ENCODE measurements at places on chromosomes 1 and 21.

DNA sequence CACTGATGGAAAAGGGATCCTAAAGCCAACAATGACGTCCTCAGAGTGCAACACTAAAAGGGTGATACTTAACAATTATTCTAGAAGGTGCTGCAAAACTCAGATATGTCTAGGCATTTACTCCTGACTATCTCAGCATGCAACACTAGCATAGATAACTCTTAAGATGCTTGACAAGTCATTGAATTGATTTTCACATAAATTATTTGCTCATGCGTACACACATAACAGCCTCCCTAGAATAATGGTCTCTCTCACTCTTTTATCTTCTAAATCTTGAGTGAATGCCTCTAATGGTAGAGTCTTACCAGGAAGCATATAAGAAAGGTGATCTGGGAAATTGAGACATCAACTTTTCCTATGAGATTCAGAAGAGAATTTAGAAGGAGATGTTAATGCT lies 1283.7 kb downstream of the MRPL39 start:
- DNase-seq = no peak

GRCh38 chr1:34929497-34929852 lies at the start of gene DLGAP3:
Gene DLGAP3, minus strand, starts transcription at chr1:34929650. Its CDS starts 24,267 bp downstream, at chr1:34905383.
- peak; percentile 43 for DNase-seq

DNA sequence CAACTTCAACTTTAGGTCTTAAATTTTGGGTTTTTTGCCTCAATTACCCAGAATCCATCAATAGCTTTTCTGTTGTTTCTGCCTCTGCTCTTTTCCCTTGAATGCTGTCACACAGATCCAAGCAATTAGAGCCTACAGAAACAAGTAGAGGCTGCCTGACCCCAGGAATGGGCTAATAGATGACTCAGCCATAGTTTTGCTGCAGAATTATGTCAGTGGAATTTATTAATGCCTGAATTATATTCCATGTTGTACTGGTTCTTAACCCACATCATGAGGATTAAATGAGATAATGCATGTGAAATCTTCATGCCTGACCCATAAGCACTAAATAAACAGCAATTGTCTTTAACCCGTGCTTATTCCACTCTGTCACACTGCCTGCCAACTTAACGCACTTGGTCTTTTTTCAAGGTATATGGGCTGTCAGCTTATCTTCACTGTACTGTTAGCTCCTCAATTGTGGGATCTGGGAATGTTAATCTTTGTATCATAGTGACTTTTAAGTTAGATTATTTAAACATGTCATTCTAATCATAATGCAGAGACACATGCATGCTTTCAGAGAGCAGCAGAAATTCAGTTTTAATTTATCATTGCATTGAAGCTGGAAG lies 213.3 kb downstream of the ROR1 start:
- no peak for DNase-seq

DNA sequence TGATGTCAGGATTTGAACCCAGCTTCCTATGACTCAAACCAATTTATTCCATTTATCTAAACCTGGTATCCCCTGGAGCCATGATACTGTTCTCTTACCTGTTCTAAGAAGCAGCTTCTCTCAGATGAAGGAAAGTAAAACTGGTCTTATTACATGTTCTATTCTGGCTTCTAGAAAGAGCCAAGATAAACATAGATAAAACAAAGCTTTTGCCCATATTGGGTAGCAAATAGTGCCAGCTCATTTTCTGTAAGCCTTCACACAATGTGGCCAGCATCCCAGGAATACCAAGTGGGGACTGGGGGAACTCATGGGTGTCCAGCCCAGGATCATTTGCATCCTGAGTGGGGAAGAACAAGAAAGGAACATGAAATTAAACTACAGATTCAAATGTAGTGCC lies 53.5 kb upstream of the EPHA8 start:
- DNase-seq = no peak

DNA sequence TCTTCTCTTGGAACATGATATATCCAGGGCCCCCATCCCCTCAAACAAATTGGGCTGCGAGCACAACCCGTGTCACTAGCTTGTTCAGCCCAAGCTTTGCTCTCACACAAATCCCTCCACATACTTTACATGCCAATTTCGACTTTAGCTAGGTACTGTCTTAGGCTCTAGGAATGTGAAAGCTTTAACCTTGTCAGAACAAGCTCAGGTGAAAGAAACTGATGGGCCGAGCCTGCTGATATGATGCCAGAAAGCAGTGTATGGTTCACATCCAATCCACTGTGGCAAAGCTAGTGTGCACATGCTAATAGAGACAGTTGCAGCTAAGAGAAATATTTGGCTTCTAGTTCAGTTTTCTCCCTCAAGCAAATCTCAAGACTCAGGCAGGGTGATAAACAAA lies 79.5 kb downstream of the TNFSF18 start:
- no peak for DNase-seq

- DNase-seq = peak; percentile 25
Measured at GRCh38 chr1:150558761-150559655, 9.8 kb downstream of the ADAMTSL4 start.

DNA sequence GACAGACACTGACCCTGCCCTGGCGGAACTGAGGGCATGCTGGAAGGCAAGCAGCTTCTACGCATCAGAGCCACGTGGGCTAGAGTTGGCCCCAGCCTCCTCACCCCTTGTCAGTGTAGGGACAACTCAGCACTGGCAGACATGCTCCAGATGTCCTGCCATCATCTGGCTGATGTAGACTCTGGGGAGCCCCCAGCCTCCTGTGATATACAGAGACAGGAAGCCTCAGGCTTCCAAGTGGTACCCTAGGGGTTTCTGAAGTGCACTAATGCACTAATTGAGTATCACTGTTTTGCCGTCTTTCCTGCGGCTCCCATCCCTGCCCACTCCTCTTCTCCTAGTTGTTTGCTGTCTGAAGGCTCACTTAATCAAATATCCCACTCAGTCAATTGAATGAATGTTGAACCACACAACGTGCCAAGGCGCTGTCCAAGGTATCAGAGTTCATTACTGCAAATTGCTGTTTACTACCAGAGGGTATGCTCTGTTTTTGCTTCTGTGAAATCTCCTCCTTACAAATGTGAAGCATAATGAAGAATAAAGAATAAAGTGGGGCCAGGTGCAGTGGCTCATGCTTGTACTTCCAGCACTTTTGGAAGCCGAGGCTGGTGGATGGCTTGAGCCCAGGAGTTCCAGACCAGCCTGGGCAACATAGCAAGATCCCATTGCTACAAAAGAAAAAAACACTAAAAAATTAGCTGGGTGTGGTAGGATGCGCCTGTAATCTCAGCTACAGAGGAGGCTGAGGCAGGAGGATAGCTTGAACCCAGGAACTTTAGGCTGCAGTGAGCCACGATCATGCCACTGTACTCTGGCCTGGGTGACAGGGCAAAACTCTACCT lies 76.4 kb upstream of the ZBTB18 start:
- DNase-seq = no peak

GRCh38 chr1:18288722-18289121 lies 181.1 kb downstream of the IGSF21 start:
- DNase-seq = no peak

DNA sequence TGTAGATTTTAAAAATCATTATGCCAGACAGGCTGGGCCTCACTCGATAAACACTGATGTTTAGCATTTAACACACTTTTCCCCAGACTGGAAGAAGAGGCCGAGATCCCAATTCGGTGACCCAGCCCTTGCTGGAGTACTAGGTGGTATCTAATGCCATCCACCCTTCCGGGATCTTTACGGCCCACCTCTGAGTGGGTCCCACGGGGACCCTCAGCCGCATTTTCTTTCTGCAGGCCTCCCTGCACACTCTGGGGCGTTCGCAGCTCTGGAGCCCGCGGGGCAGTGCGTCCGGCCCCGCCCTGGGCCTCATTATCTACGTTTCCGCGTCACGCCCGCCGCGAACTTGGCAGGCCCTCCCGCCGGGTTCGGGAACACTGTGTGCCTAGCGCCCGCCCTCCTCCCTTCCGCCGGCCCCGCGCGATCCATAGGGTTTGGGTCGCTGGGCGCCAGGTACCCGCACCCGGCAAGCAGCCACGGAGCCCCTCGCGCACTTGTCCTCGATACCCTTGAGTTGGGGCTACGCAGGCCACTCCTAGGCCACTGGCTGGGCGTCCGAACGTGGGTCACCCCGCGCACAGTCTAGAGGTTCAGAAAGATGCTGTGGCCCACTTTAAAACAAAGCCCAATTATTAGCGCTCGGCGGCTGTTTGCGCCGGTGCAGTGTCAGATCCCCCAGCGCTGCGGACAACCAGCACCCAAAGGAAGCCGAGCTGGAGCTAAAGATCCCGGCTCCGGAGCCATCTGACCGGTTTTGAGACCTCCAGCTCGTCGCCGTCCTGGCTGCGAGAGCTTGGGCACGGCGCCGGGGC lies 950 bp upstream of the EVA1C start:
- peak; percentile 14 for DNase-seq

Measured in B cell (primary cell).